Stimulated activated CD4-positive, alpha-beta T cell treated with anti-CD3 and anti-CD28 coated beads, Interleukin-12 subunit alpha, Interleukin-12 subunit beta, amount 100 ng/mL, for 4 hours (primary cell): ENCODE measurements at places on chromosomes 6 and 20.
A peak's percentile ranks its signal among the peaks of the same experiment; 100 is the strongest.

DNA sequence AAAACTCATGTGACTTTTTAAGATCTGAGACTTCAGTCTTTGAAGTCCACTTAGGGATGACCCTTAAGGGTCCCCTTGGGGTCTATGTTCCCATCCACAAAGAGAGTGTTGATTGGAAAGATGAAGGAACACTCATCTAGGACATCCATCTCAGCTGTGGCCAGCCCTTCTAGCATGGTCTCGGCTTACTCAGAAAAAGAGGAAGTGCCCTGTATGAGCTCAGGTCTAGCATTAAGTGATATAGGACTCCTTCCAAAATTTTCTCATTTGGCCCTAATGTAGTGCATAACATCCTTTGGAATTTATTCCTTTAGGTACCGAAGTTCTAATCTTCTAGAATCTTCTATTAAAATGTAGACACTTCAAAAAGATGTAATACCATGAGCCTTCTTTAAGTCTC lies 77.4 kb downstream of the NDUFAF5 start:
- DNase-seq = no peak

GRCh38 chr6:3762359-3762758 lies 10.8 kb upstream of the PXDC1 start:
- DNase-seq = no peak

DNA sequence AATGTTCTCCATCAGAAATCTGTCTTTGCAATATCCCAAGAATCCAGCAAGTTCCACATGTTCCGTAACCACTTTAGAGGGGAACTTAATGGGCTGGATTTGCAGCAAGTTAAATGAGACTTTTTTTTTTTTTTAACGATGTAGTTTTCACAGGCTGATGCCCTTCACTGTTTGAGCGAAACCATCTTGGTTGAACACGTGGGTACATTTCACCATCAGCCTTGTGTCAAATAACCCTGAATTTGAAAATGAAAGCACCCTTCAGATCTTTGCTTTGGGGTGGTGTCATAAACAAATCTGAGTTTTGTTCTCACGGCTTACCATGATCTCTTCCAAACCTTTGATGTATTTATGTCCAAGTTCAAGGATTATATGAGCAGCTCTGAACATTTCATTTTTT lies 73.7 kb upstream of the EXOC2 start:
- no peak for DNase-seq

- DNase-seq = no peak
Observed at GRCh38 chr6:40906759-40907158, 132.3 kb downstream of the UNC5CL start.

GRCh38 chr20:61929561-61929960 lies 136.1 kb downstream of the TAF4 start:
- DNase-seq = no peak

DNA sequence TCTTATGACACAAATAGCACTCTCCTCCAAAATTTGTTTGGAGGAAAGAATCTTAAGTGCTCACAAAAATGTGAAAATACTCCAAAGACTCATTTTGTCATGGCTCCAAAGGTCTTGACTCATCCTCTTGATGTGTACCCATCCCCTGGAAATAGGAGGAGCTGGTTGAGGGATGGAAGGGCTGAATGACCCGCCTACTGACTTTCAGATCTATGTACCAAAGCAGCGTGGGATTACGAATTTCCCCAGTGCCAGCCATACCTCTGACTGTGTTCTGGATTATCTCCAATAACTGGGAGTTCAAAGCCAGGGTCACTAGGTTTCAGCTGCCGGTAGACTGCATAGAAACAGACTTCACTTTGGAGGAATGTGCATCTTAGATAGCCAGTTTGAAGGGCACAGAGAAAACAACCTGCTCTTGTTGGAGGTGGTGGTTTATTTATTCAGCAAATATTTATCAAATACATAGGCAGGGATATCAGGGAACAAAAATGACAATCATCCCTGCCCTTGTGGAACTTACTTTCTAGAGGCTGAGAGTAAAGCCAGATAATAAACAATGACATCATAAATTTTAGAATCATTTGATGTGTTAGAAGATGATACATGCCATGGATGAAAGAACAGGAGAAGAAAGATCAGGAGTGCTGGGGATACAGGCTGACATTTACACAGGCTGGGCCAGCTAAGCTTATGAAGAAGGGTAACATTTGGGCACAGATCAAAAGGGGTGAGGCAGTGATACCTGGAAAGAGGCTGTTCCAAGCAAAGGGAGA lies 246.6 kb downstream of the TBXT start:
- DNase-seq = no peak

GRCh38 chr6:72676995-72677394 lies 55.1 kb downstream of the KCNQ5 start:
- no peak for DNase-seq

DNA sequence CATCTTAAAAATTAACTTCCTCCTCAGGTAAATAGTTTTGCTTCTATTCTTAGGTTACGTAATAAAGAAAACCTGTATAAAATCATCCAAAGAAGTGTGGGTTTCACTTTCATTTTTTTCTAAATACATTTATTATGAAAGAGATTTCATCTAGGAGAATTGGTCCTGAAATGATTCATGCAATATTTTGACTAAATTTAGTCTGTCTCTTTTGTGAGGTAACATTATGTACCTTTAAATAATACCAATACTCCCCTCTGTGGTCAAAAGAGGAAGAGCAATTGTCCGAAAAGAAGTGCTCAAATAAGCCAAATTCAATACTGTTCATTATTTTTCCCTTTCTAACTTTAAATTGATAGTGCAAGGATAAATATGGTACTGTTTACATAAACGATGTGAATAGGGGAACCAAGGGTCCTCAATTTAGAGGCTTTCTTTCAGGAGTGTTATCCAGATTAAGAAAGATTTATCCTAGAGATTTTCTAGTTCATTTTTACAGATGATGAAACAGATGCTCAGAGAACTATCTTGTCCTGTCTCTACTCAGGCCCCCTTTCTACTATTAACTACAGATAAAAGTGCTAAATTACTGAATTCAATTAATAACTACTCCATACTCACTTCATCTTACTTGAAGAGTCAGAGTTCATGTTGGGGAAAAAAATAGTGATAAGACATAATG lies 26.2 kb downstream of the CYP39A1 start:
- DNase-seq = no peak

- no peak for DNase-seq
Observed at GRCh38 chr6:32439602-32440214, at the start of gene HLA-DRA. HLA-DRA (plus strand) TSS chr6:32439887; CDS start chr6:32439951, 64 bp downstream.

- peak; percentile 68 for DNase-seq
Observed at GRCh38 chr6:35727935-35728682, 8.7 kb upstream of the ARMC12 start.

- DNase-seq = no peak
Observed at GRCh38 chr6:4271761-4272470, 136.5 kb upstream of the ECI2 start.

DNA sequence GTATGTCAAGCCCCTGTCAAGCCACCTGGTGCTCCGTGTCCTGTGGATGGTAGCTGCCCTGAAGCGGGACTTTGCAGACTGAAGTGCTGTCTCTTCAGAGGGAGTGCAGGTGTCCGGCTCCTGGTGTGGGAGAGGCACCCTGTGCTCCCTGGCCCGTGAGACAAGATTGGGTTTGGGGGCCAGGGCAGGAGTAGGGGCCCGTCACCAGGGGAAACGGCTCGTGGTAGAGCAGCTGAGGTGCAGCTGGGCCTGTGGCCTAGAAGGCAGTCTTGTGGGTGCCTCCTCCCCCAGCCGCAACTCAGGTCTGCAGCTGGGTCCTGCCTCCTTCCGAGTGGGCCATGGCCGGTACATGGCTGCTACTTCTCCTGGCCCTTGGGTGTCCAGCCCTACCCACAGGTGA lies at the start of gene PTCRA:
PTCRA (plus strand) TSS at position 322 of the 400 bp plus-strand sequence; CDS start at position 339, 17 bp downstream.
- DNase-seq = no peak

DNA sequence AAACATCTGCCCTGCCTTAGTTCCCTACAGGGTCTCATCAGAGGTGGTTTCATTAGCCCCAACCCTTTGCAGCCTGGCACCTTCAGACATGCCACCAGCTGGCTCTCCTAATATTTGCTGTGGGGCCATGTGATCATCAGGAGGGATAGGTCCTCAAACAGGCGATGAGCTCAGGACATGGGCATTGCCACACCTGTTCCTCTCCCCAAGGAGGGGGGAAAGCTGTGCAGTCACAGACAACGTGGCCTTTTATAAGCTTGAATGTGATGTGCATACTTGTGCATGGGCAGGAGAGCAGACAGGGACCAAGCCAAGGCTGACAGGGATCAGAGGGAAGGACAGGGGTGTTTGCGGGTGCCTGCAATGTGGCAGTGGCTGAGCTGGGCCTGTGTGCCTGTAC lies 78.8 kb upstream of the ZNFX1 start:
- no peak for DNase-seq

DNA sequence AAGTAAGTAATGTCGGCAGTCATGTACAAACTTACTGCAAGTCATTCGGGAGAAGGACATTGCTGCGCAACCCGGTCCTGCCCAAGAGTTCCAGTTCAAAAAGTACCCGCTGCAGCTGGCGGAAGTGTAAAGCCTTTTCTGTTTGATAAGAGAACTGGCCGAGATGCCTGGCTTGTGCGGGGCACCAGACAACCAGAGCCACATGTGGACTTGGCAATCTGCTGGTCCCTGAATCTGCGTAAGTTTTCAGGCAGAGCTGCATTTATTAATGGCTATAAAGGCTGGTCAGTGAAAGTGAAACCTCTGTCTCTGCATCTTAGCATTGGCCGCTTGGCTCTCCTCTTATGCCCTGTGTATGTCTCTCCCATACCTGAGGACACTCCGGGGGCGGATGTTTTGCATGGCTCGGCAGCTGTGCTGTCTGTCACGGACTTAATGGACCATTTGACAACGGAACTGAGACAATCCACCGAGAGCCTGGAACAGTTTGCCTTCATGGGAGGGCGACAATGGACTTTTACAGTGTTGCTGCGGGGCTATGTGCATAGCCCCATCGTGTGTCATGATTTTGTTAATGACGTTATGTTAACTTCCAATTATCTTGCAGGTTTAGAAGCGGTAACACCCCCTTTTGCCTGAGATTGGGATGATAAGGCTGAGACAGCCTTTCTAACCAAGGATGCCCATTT lies 19.8 kb upstream of the RGS17 start:
- DNase-seq = no peak

DNA sequence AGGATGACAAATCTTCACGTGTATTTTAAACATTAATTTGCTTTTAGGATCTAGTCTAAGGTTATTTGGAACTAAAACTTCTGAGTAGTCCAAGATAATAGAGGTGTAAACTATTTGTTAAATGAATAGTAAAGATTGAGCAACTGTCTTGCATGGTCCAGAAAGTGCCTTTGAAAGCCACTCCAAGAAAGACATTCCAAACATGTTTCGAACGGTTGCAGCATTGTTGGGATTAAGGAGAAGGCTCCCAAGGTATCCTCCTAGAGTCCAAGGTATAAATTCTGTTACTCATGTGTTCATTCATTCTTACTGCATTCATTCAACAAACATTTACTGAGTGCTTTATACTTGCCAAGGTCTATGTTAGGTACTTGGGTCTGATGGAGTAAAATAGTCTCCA lies 28.8 kb upstream of the MYLK2 start:
- no peak for DNase-seq

GRCh38 chr6:5994999-5995657 lies 11.6 kb downstream of the NRN1 start:
- no peak for DNase-seq

DNA sequence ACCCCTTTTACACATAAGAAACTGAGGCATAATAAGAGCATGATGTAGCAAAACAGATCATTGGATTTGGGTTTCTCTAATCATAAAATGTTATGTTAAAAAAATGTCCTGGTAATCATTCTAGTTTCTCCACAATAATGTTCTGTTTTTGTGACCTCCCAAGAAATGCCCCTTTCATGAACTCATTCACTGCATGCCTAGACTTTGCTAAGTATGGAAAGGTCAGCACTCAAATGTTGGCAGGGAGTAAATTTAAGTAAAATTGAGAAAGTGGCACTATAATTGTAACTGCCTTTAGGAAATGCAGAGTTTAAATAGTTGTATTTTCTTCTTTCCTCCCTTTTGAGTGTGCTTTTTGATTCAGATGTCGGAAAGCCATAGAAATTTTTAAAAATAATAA lies 48.5 kb upstream of the ID4 start:
- DNase-seq = no peak

- DNase-seq = no peak
Observed at GRCh38 chr6:166610069-166610468, 17.0 kb downstream of the RPS6KA2 start.

- DNase-seq = no peak
Observed at GRCh38 chr6:157513619-157514485, 132.9 kb downstream of the ZDHHC14 start.

DNA sequence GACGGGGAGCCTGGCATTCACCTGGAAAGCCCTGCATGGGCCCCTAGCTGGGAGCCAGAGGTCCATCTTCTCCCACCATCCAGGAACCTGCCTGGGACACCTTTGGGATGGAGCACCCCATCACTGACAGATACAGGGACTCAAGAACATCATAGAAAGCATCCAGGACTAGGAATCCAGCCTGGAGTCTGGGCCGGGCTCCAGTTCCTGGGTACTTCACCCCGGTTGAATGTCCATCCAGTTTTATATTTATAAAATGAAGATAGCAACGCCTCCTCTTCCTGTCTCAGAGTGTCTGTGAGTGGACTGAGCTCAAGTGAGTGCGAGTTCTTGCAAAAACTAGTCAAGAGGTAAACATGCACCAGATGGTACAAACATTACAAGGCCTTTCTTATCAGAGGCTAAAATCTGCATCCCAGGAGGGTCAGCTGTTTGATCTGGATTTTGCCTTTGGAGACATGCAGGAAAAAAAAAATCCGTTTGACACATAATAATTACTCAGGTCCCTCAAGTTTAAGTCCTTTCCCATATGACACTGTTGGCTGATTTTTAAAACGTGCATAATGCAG lies 27.4 kb downstream of the ZC3H12D start:
- DNase-seq = no peak
